Pulmonary artery endothelial cell (primary cell): ENCODE measurements at places on chromosomes 6 and 20. TPM values are rescaled to one million over a fixed set of nuclear protein-coding genes. Genes with fewer than 3 reads are reported as not detected.

The FOXA2 gene
- not detected in 2 replicates for total RNA-seq

The FAM50B gene
- 8.7 and 18.9 TPM in 2 replicates for total RNA-seq

The NOTCH4 gene
- 20.1 and 25.0 TPM in 2 replicates for total RNA-seq

The RAMACL gene
- total RNA-seq: 1.4 and 2.4 TPM in 2 replicates

The SLC22A16 gene
- not detected in 2 replicates for total RNA-seq

The EYA2 gene
- not detected in 2 replicates for total RNA-seq

The NSFL1C gene
- total RNA-seq: 34.4 and 44.3 TPM in 2 replicates
